Activated CD8-positive, alpha-beta T cell treated with anti-CD3 and anti-CD28 coated beads for 36 hours (primary cell): ENCODE measurements at places on chromosomes 1 and 21.
A peak's percentile ranks its signal among the peaks of the same experiment; 100 is the strongest.

DNA sequence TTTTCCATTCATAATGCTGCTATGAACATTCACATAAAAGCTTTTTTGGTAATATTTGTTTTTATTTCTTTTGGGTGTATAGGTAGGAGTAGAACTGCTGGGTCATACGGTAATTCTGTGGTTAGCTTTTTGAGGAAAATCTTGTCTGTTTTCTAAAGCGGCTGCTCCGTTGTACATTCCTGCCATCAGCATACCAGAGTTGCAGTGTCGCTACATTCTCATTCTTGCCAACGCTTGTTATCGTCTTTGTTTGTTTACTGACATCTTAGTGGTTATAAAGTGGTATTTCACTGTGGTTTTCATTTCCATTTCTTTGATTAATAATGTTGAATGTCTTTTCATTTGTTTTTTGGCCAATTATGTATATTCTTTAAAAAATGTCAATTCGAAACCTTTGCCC, 469.8 kb upstream of the ZP4 start:
- no peak overlapping the region for H3K27ac ChIP-seq
- H3K4me1 ChIP-seq = no peaks in the 10 kb centered on the region
- no peaks in the 10 kb centered on the region for H3K27me3 ChIP-seq
- no peak for DNase-seq
- no peak overlapping the region for H3K4me3 ChIP-seq
- H3K36me3 ChIP-seq = no peaks in the 10 kb centered on the region

DNA sequence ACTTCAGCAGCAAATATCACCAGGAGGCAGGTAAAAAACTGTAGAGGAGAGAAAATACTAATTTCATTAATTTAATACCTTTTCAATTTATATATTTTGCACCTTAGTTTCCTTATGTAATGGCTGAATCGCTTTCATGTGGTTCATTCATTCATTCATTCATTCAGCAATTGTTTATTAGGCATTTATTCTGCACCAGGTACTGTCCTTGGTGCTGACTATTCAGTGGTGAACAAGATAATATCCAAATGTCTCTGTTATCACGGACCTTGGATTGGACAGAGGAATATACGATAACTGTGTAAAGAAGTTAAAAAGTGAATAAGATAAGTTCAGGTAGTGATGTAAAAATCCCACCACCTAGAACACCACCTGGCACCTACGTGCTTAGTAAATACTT, 28.8 kb downstream of the TSPAN2 start:
- DNase-seq = no peak
- no peaks in the 10 kb centered on the region for H3K36me3 ChIP-seq
- no peaks in the 10 kb centered on the region for H3K27me3 ChIP-seq
- H3K27ac ChIP-seq = no peak overlapping the region
- peaks cover 39% of the 10 kb centered on the region for H3K4me1 ChIP-seq

DNA sequence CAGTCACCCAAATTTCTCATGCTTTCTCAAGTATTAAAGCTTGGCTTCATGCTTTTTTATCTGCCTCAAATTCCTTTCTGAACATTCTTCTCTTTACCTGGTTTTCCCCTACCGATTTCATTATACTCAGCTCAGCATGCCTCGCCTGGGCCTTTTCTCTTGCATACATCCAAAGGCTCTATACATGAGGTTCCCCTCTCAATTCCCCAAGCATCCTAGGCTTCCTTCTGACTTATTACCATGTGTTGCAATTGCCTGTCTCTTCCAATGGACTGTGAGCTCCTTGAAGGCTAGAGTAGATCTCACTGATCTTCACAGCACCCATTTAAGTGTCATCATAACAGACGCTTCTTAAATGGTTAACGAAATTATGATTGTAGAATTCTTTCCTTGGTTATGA, 24.1 kb upstream of the CYP4A22 start:
- peaks cover 9% of the 10 kb centered on the region for H3K27me3 ChIP-seq
- H3K4me1 ChIP-seq = no peaks in the 10 kb centered on the region
- no peaks in the 10 kb centered on the region for H3K36me3 ChIP-seq
- DNase-seq = no peak
- no peak overlapping the region for H3K4me3 ChIP-seq

DNA sequence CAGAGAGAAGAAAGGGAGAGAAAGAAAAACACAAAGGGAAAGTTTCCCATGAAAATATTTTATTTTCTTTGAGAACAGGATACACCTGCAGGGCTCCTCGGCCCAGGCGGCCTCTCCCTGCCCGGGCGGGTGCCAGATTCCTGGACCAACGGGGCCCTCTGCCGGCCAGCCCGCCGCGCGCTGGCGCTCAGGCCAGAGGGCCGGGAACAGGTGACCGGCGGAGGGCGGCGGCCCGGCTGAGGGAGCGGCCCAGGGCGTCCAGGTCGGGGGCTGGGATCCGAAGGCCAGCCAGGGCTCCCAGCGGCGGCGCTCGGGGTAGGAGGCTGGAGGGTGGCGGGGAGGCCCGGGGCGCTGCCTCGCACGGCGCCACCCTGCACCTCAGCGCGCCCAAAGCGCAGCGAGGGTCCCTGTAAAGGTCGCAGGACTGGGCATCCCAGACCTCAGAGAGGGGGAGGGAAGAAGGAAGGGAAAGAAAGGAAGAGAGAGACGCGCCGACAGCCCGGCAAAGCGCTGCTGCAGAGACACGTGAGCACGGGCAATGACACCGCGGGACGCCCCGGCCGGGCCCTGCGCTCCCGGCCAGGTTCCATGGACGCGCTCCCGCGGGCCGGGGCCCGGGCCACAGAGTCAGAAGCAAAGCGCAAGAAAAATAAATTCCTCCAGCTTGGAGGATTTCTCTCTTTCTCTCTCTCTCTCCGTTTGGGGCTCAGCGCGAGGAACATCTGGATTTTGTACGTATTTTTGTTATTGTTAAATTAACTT, 927 bp downstream of the WNT9A start:
- peak; percentile 62 for DNase-seq
- no peaks in the 10 kb centered on the region for H3K36me3 ChIP-seq
- peak overlapping the region; percentile 44 for H3K4me3 ChIP-seq
- H3K4me1 ChIP-seq = peaks cover 2% of the 10 kb centered on the region
- H3K27me3 ChIP-seq = peaks cover 18% of the 10 kb centered on the region

DNA sequence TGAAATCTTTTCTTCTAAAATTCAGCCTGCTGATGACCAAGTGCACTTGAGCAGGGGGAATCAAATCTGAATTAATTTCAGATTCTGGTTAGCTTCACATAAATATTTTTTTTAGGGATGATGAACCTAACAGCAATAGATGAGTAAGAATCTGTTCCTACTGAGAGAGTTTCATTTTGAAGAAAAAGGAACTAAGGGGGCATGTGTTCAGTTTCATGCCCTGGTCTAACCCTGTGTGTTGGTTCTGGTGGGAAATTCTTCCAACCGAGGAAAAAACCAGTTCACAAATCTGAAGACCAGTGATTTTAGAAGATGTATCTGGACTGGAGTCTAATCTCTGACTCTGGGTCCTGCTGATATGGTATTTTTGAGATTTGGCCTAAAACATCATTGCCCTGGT, 13.7 kb downstream of the SELL start:
- H3K36me3 ChIP-seq = peaks cover 75% of the 10 kb centered on the region
- H3K4me1 ChIP-seq = peaks cover 92% of the 10 kb centered on the region
- DNase-seq = peak; percentile 16
- H3K27ac ChIP-seq = peak overlapping the region; percentile 94

GRCh38 chr1:201191653-201192260, 1.1 kb downstream of the IGFN1 start:
- H3K27ac ChIP-seq = no peak overlapping the region
- peak; percentile 76 for DNase-seq
- H3K36me3 ChIP-seq = no peaks in the 10 kb centered on the region
- H3K27me3 ChIP-seq = peaks cover 13% of the 10 kb centered on the region

DNA sequence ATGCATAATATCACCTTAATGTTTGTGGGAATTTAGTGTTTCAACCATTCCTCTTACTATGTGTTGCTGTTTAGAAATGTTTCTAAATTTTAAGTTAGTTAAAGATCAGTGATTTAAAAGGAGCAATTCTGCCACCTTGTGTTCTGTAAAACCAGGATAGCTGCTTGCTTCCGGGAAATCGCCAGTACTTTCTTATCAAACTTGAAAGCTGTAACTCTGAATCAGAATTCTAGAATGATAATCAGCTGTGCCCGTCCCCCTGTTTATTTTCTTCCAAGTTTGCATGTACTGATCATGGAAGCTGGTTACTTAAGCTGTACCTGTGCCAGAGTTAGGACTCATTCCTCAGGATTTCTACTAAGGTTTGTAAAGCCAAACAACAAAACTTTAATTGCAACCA, 656.4 kb downstream of the LTN1 start:
- H3K4me3 ChIP-seq = no peak overlapping the region
- no peak for DNase-seq
- H3K36me3 ChIP-seq = no peaks in the 10 kb centered on the region
- H3K27ac ChIP-seq = no peak overlapping the region

DNA sequence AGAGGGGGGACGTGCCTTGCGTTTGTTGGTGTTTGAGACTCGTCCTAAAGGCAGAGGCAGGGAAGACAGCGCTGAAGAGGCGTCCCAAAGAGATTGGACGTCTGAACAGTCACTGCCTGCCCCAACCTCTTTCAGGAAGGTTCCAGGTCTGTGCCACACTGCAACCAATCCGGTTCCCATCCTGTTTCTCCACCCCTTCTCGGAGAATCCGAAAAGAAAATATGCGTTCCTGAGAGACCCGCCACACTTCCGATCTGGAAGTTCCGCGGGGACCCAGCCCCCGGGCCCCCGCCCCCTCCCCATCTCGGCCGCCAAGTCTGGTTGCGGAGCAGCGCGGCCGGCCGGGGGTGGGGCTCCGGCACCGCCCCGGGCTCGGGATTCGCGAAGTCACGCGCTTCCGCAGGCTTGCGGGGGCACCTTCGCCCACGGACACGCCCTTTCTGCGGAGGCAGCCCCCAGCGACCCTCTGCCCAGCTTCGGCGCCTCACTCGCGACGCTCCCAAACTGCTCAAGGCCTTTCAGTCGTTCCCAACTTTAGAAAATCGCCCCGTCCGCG, 124.5 kb upstream of the DPYD start:
- no peak for DNase-seq
- H3K4me3 ChIP-seq = peak overlapping the region; percentile 70
- H3K36me3 ChIP-seq = no peaks in the 10 kb centered on the region
- peaks cover 62% of the 10 kb centered on the region for H3K27me3 ChIP-seq
- H3K27ac ChIP-seq = no peak overlapping the region

GRCh38 chr21:39220150-39220549, 36.9 kb upstream of the PSMG1 start:
- H3K27ac ChIP-seq = peak overlapping the region; percentile 34
- peaks cover 20% of the 10 kb centered on the region for H3K4me1 ChIP-seq
- no peak overlapping the region for H3K4me3 ChIP-seq
- no peaks in the 10 kb centered on the region for H3K27me3 ChIP-seq

DNA sequence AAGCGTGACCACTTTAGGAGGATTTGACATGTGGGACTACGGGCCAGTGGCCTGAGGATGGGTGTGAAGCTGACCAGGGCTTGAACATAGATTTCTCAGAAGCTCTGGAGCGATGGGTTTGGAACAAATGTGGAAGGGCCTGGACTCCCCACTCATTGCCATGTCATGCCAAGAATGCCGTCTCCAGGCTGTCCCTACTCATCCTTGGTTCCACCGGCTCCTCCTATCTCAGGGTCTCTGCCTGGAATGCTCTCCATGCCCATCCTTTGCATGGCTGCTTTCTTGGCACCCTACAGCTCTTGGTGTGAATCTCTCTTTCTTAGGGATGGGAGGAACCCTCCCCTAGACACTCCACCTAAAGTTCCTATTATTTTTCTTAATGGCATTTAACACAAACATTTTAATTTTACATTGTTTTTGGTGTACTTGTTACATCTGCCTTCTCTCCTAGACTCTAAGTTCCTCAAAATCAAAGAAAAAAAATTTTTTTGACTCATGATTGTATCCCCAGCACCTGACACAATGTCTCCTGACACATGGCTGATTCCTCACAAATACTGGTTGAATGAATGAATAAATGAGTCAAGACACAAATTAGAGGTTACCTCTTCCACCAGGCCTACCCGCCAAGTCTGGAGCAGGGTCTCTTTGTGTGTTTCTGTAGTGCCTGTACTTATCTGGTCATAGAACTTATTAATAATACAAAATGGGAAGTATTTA, 114.5 kb downstream of the OMA1 start:
- no peak for DNase-seq
- no peaks in the 10 kb centered on the region for H3K4me1 ChIP-seq
- H3K4me3 ChIP-seq = no peak overlapping the region
- no peak overlapping the region for H3K27ac ChIP-seq
- peaks cover 1% of the 10 kb centered on the region for H3K36me3 ChIP-seq
- H3K27me3 ChIP-seq = no peaks in the 10 kb centered on the region

DNA sequence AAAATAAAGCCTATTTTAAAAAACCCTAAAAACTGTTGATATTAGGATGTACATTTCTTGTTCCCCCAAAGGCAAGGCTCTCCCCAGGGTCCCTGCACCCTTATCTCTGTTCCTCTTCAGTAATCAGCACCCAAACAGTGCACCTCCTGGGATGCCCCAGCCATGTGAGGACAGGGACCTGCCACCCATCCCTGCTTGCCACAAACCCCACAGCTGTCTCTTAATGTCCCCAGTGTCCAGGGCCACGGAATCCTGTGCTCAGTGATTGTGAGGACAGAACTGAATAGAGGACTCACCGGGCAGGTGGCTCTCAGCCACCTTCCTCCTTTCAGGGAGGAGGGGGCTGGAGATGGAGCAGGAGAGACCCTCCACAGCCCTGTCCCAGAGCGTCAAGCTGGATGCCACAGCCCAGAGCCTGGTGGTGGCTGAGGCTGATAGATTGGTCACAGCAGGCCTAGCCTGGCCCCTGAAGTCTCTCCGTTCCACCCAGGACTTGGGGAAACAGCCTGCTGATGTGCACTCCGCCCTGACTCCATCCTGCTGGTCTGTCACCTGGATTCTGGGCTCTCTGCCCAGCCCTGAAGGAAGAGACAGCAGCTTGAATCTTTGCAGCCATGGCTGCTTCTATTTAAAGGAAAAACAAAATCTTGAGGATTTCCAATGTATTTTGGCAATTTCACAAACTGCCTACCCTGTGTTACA, 23.1 kb downstream of the RNF187 start:
- H3K27ac ChIP-seq = peak overlapping the region; percentile 4
- peaks cover 3% of the 10 kb centered on the region for H3K27me3 ChIP-seq
- no peak overlapping the region for H3K4me3 ChIP-seq
- peaks cover 6% of the 10 kb centered on the region for H3K4me1 ChIP-seq
- no peaks in the 10 kb centered on the region for H3K36me3 ChIP-seq

DNA sequence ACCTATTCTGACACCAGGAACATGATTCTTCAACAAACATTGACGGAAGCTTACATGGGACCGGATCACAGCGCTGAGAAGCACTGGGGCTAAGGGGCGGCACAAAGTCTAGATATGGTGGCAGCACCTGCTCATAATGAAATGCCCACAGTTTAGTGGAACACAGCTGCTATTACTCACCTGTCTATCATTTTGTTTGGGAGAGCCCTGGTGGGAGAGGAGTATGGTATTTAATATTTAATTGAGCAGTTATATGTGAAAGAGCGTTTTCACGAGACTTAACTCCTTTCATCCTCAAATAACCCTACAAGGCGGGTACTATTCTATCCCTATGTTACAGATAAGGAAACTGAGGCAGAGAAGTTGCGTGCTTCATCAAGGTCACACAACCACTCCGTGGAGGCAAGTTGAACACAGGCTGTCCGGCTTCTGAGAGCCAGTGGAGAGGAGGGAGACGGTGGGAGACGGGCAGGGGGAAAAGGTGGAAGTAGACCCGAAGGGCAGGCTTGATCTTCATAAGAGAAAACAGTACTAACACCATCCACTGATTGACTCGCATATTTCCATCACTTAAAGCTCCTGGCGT, 790 bp upstream of the TSNAX start:
- H3K27ac ChIP-seq = peak overlapping the region; percentile 100
- peak overlapping the region; percentile 95 for H3K4me3 ChIP-seq
- no peaks in the 10 kb centered on the region for H3K27me3 ChIP-seq
- H3K36me3 ChIP-seq = peaks cover 14% of the 10 kb centered on the region

- DNase-seq = no peak
- H3K27ac ChIP-seq = peak overlapping the region; percentile 25
- H3K27me3 ChIP-seq = no peaks in the 10 kb centered on the region
- peaks cover 59% of the 10 kb centered on the region for H3K4me1 ChIP-seq
Measured at GRCh38 chr1:40706626-40707025, 15.1 kb downstream of the NFYC start.
